Smooth muscle cell of the brain vasculature (primary cell): ENCODE measurements at places on chromosomes 4 and X.

DNA sequence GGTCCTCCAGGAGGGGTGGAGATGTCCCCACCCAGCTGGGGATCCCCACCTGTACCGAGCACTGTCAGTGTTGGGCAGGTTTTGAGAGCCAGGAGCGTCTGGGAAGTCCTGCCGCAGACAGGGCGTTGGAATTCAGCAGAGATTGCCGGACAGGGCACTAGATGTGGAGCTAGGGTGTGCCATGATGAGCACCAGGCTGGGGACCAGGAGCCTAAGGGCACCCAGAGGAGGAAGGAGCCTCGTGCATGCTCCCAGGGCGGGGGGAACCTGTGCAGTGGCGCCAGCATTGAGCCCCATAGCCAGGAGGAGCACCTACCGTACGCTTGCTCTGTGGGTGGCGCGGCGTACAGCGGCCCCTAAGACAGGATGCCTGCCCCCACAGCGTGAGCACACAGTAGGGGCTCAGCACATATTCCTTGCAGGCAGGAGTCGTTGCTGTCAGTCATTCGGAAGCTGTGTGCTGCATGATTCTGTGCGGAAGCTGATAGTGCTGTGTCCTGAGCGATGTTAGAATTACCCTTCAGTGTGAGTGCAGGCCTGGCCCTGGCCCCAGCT, 18.8 kb upstream of the TADA2B start:
- no peak for DNase-seq

- no peak for DNase-seq
Observed at GRCh38 chr4:42101446-42101975, 50.9 kb downstream of the BEND4 start.

- no peak for DNase-seq
Observed at GRCh38 chr4:48119646-48120045, 14.4 kb downstream of the TXK start.

DNA sequence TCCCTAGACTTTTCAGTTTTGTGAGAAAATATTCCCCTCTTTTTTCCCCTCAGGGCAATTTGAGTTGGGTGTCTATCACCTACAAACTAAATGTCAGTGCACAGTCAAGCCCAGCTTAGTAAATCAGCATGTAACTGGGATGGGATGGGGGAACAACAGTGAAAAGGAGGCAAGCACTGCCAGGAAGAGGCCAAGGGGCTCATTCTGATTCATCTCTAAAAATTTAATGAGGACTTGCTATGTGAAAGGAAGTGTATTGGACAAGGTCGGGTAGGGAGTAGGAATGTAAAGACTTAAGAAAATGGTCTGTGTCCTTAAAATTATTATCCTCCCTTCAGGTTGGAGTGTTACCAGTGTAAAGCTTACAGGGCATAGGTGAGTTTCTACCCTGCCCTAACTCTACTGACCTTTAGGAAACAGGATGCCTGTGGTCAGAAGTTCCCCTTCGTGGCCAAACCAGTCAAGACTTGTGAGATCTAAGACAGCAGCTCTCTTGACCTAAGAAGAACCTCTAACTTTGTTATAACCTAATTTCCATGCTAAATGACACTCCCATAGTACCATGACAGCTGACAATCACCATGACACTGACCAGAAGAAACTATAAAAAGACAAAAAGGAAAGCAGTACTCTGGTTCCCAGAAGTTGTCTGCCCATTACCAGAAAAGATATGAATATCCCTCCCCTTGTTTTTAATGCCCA, 194.4 kb upstream of the LDB2 start:
- no peak for DNase-seq

DNA sequence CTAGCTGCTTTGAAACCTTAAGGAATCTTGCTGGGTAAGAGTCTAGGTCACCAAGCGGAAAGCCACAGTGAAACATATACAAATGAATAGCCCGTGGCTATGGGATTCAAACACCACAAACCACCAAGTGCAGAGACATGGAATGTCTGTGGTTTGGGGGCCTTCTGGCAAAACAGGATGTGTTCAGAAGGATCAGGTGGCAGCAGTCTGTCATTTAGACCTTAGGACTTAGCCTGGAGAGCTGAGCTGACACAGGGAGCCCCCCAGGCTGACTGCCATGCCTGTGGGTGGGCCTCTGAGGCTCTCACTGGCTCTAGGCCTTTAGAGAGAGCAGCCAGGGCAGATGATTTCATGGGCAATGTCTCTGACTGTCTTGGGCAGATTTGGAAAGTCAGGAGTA, 225.6 kb downstream of the FBXW7 start:
- DNase-seq: peak; percentile 35

- no peak for DNase-seq
Observed at GRCh38 chrX:104254442-104255115, at the start of gene ESX1. TSS of gene ESX1 (minus strand) at chrX:104254933. CDS start at chrX:104254849, 84 bp downstream.

DNA sequence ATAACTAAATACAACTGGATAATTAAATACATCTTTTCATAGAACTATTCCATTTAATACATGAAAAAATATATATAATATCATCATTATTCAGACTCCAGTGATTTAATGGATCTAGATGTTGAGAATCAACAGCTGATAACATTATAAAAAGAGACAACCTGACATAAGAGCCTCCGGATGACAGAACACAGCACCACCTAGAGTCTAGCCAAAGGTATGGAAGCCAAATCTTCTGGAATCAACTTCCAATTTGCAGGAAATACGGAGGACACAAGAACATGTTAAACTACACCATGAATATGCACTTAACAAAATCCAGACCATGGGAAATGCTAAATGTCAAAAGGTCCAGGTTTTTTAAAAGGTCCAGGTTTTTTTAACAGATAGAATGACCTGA, 55.0 kb downstream of the LRBA start:
- DNase-seq: peak; percentile 13

DNA sequence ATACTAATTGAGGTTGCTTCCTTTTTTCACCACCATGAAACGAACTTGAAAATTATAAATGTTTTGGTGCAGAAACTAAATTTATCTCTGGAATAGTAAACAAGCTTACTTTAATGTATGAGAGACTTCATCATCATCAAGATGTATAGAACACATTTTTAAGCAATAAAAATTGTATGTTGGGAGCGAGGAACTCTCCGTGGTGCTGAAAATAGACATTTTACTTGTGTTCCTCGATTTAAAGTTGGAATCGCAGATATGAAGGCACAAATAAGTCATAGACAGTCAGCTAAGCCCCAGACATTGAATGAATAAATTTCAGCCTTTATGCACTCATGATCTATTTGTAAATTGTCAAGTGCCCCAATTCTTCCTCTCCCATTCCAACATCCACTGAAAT, 310.7 kb downstream of the STK32B start:
- DNase-seq: no peak

- DNase-seq: no peak
Observed at GRCh38 chr4:8127051-8127826, 31.4 kb downstream of the ABLIM2 start.

GRCh38 chr4:41963105-41963504, 18.5 kb upstream of the DCAF4L1 start:
- DNase-seq: no peak

- no peak for DNase-seq
Observed at GRCh38 chrX:136711147-136711546, 63.2 kb downstream of the CD40LG start.

- DNase-seq: no peak
Observed at GRCh38 chr4:120995266-120996010, 72.9 kb upstream of the PRDM5 start.

GRCh38 chrX:44621078-44621477, 78.4 kb upstream of the FUNDC1 start:
- no peak for DNase-seq

GRCh38 chr4:159434871-159435241, 332.0 kb downstream of the RAPGEF2 start:
- DNase-seq: no peak

DNA sequence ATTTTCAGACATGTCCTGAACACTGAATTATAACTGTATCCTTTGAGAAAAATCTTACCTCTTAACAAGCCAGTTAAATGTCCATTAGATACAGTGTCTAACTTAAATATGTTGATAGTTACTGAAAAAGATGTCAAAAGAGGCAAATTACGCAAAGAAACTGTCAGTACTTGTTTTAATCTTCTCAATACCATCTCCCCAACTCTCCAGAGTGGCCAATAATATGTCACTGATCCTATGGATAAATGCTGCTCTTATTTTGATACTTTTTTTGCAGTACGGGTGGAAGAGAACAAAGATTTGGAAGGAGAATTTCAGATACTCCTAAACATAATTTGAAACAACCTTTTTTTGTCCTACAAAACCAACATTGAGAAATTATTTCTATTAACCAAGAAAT, 192.7 kb downstream of the CBR4 start:
- no peak for DNase-seq

- no peak for DNase-seq
Observed at GRCh38 chrX:69386681-69387080, 117.4 kb upstream of the NALF2 start.

GRCh38 chr4:77040270-77040669, 35.5 kb downstream of the CCNI start:
- DNase-seq: no peak

- DNase-seq: no peak
Observed at GRCh38 chrX:64580035-64580434, 184.8 kb upstream of the MTMR8 start.

GRCh38 chrX:21606002-21606401, 52.1 kb downstream of the KLHL34 start:
- DNase-seq: no peak

DNA sequence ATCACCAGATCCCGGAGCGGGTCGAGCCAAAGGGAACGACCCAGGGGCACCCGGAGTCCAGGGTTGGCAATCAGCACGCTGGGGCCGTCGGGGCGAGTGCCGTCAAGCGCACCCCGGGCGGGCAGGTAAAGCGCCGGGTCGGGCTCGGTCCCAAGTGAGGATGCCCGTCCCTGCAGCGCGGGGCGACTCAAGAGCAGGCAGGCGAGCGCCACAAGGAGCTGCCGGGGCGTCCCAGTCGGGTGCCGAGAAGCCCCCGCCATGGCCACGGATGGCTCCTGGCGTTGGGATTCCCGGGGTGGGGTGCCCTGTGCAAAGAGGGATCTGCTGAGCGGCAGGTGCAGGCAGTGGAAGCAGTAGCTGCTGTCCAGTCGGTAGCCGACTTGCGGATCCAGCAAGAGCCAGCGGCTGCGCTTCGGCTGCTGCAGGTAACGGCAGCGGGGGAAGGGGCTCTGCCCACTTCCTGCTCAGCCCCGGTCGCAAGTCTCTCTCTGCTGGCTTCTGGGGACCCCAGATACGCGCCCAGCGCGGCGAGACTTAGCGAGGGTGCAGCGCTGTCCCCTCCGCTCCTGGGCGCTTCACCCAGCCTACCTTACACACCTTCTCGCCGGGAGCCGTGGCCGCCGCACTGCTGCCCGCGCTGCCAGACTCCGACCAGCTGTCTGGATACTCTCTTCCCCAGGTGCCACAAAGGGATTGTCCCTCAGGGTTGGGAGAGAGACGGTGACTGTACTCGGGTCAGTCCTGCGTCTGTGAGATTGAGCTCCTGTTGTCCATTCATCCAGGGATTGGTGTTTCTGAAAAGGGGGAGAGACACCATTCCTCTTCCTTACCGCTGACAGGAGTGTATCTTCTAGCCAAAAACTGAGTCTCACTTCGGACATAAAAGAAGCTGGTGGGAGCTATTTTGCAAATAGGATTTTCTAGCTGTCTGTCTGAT, at the start of gene FREM3:
TSS of gene FREM3 (minus strand) at position 260 of the 937 bp plus-strand sequence. CDS start at position 260, 0 bp downstream.
- no peak for DNase-seq

- no peak for DNase-seq
Observed at GRCh38 chr4:81632581-81633299, 161.0 kb upstream of the RASGEF1B start.

DNA sequence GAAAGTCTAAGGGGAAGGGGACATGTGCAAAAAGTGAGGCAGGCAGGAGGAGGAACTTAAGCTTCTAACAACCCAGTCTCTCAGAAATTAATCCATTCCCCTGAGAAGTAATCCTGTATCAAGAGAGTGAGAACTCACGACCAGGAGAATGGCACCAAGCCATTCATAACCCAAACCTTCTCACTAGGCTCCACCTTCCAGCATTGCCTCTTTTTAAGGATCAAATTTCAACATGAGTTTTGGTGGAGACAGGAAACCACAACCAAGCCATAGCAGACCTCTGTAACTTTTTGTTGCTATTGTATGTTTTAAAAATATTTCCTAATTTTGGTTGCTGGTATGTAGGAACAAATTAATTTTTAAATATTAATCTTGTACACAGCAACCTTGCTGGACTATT, 32.8 kb downstream of the PASD1 start:
- no peak for DNase-seq

GRCh38 chr4:32140636-32141035, 1420.5 kb downstream of the PCDH7 start:
- DNase-seq: peak; percentile 36

DNA sequence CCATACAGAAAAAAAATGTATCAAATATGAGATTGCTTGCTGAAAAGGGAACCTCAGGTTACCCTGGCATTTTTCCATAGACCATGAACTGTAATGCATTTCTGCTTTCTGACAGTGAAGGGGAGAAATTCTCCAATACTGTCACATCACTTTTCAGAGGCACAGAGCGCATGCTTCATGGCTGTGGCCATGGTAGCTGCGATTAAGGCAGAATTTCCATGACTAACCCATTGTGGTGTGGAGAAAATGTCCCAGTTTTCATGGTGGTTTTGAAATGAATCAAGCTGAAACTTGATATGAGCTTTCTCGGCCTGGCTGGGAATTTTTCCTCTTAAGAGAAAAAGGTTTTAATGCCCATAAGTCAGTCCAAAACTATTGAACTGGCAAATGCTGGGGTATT, 39.5 kb upstream of the MAP3K15 start:
- no peak for DNase-seq

DNA sequence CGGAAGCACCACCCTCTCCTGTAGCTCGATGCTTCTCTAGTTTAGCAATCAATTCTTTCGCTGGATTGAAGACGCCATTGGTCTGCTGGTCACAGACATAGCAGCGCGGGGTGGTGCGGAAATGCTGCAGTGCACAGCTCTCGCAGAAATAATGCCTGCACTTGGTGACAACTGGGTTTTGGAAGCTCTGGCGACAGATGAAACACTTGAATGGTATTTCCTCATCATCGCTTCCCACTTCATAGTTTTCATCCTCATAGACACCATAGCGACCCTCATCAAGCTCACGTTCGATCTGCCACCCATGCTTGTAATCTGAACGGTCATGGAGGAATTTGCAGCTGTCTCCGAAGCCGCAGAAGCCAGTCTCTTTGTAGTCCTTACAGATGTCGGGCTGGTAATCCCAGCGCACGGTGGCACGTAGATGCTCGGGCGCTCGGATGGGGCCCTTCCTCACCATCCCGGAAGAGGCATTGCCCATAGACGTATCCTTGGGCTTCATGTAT, 854 bp downstream of the RNF113A start:
- DNase-seq: no peak

DNA sequence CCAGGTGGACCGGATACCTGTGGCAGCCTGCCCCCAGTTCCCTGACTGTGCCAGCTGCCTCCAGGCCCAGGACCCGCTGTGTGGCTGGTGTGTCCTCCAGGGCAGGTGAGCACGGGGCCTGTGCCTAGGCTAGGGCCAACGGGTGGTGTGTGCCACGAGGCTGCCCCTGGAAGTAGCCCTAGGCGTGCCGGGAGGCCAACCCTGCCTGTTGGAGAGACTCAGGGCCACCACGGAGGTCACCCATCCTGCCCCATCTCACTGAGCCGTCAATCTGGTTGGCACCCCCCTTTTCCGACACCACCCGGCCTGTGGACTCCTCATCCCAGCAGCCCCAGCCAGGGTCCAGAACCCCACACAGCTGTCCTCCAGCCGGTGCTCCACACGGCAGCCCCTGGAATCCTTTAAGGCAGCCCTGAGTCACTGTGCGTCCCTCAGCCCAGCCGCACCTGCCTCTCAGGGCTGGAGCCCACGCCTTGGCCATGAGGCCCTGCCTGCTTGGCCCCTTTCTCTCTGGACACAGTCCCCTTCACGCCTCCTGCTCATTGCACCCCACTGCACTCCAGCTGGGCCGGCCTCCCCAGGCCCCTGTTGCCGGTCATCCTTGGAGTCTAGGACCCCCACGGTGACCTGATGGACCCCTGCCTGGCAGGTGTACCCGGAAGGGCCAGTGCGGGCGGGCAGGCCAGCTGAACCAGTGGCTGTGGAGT, 5.3 kb downstream of the PLXNB3 start:
- no peak for DNase-seq
